Activated T-cell treated with anti-CD3 and anti-CD28 coated beads, Interleukin-2, amount 50 U/mL, for 72 hours (primary cell): ENCODE measurements at places on chromosomes 5 and 9. TPM values are rescaled to one million over a fixed set of nuclear protein-coding genes. Genes with fewer than 3 reads are reported as not detected.

The ARHGEF37 gene
- 1.6 TPM for total RNA-seq

The NADK2 gene
- 20.9 TPM for total RNA-seq

The NKD2 gene
- total RNA-seq = 18.7 TPM

The PTPN3 gene
- 5.4 TPM for total RNA-seq

The SLC6A19 gene
- not detected for total RNA-seq

The PCDHB11 gene
- not detected for total RNA-seq

The GRXCR2 gene
- total RNA-seq = not detected

DNA sequence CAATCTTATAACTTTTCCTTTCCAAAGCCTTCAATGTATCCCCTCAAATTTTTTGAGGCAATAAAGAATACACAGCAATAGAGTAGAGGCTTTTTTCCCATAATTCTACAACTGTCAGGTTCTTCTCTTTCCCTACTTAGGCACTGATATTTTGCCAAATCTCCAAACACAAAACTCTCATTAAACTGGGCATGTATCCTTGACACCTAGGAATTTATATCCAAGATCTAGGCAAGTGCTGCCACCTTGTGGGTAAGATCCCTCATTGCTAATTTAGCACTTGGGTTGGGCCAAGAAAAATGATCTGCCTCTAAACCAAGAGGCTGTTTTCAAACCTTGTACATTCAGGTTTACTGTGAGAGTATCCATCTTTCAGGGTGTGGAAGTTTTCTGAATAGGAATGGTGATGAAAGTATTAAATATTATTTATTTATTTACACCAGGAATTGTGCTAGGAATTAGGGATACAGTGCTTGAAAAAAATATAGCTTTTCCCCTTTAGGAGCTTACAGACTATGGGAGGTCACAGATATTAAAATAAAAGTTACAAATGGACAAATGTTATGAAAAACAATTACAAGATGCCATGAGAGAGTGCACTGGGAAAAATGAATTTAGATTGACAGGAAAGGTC, 17.6 kb downstream of the TSTD2 start:
- H3K27me3 ChIP-seq = no peaks in the 10 kb centered on the region
- peaks cover 16% of the 10 kb centered on the region for H3K4me1 ChIP-seq
- H3K36me3 ChIP-seq = peaks cover 6% of the 10 kb centered on the region
- peak; percentile 60 for DNase-seq
- no peak overlapping the region for H3K4me3 ChIP-seq

DNA sequence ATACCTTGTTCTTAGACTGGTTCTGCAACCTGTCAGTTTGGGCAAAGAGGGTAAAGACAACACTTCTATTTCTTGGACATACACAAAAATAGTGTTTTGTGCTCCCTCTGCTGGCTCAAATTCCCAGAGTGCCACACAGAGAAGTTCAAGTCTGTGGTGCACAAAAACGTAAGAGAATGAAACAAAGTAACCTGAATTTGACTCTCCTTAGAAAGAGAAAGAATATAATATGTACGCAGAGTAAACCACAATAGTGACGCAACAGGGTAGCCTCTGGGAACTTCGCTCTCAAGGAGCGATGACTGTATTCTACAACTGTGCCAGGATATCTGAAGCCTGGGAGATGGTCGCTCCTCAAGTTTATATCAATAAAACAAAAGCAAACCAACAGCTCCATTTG, 18.5 kb downstream of the DDX31 start:
- H3K27me3 ChIP-seq = no peaks in the 10 kb centered on the region
- peaks cover 6% of the 10 kb centered on the region for H3K36me3 ChIP-seq
- DNase-seq = no peak
- H3K4me1 ChIP-seq = peaks cover 8% of the 10 kb centered on the region

- no peaks in the 10 kb centered on the region for H3K27me3 ChIP-seq
- H3K36me3 ChIP-seq = no peaks in the 10 kb centered on the region
- DNase-seq = no peak
- H3K4me1 ChIP-seq = peaks cover 28% of the 10 kb centered on the region
- peak overlapping the region; percentile 57 for H3K27ac ChIP-seq
- no peak overlapping the region for H3K4me3 ChIP-seq
These were observed 24.6 kb upstream of the JADE2 start for GRCh38 chr5:134500699-134501430.

DNA sequence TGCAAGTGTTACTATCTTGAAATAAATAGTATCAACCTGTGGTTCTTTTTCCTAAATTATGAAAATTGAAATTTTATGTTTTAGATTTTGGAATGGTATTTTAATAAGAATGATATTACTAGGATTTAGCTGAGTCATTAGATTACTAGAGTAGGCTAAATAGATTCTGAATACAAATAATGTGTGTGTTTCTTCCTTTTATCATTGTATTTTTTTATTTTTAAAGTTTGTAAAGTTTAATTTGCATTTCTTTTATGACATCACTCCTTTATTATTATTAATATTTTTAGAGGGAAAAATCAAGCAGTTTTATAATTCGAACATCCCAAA, 8.0 kb upstream of the FAM120AOS start:
- peaks cover 91% of the 10 kb centered on the region for H3K4me1 ChIP-seq
- no peak for DNase-seq
- H3K4me3 ChIP-seq = no peak overlapping the region
- no peaks in the 10 kb centered on the region for H3K27me3 ChIP-seq
- no peak overlapping the region for H3K27ac ChIP-seq
- H3K36me3 ChIP-seq = peaks cover 12% of the 10 kb centered on the region

- H3K4me3 ChIP-seq = no peak overlapping the region
- no peaks in the 10 kb centered on the region for H3K27me3 ChIP-seq
- H3K36me3 ChIP-seq = no peaks in the 10 kb centered on the region
- H3K4me1 ChIP-seq = no peaks in the 10 kb centered on the region
- no peak overlapping the region for H3K27ac ChIP-seq
- no peak for DNase-seq
These were observed 189.9 kb downstream of the BNC2 start for GRCh38 chr9:16680541-16680940.

DNA sequence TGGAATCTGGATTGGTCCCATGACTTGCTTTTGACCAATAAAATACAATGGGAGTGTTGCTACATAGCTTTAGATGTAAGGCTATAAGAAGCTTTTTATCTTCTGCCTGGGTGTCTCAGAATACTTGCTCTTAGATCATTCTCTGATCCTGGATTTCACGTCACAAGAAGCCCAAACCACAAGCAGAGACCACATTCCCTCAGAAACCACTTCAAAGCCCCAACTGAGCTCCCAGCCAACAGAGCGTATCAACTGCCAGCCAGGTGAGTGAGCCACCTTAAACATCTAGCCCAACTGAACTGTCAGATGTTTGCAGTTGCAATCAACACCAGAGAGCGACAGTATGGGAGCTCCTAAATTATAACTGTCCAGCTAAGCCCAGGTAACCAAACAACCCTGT, 687.1 kb downstream of the TLE1 start:
- no peaks in the 10 kb centered on the region for H3K4me1 ChIP-seq
- no peak overlapping the region for H3K27ac ChIP-seq
- peak; percentile 20 for DNase-seq

DNA sequence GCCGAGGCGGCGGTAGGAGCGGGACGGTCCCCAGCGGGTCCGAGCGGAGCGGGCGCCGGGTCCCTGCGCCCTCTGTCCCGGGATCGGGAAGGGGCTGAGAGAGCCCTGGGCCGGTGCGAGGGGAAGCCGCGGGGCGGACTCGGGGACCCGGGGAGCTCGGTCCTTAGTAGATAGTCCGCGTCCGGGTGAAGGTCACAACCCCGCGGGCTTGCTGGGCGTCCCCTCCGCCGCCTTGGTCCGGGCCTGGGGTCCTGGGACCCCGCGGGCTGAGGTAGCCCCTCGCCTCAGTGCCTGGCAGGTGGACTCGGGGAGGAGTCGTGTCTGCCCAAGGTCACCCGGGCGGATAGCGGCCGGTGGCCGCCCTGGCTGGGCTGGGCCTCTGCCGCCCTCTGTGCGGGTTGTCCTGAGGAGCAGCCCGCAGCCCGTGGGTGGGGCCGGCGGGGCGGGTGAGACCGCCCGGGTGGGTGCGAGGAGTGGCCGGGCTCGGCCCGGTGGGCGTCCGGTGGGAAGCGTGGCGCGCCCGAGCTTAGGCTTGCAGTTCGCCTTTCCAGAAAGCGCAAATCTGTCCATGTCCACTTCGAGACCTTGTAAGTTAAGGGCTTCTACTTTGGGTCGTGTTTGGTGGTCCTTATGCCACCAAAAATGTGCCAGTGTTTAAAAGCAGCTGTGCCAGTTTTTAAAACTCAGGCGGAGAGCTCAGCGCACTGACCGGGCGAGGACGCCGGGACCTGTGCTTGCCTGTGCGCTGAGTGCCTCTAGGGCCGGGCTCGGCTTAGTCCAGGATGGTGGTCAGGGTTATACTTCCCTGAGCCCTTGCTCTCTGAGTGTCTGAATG, 554 bp downstream of the SDHA start:
- no peaks in the 10 kb centered on the region for H3K27me3 ChIP-seq
- peaks cover 78% of the 10 kb centered on the region for H3K4me1 ChIP-seq
- H3K36me3 ChIP-seq = peaks cover 5% of the 10 kb centered on the region
- H3K27ac ChIP-seq = peak overlapping the region; percentile 97

- DNase-seq = no peak
- no peaks in the 10 kb centered on the region for H3K27me3 ChIP-seq
- H3K36me3 ChIP-seq = no peaks in the 10 kb centered on the region
- no peak overlapping the region for H3K27ac ChIP-seq
These were observed 728.4 kb downstream of the MAT2B start for GRCh38 chr5:164233791-164234190.

- no peaks in the 10 kb centered on the region for H3K36me3 ChIP-seq
- no peak overlapping the region for H3K27ac ChIP-seq
- peaks cover 34% of the 10 kb centered on the region for H3K4me1 ChIP-seq
- no peak for DNase-seq
- H3K27me3 ChIP-seq = peaks cover 72% of the 10 kb centered on the region
These were observed 323.7 kb downstream of the ARRDC3 start for GRCh38 chr5:91059409-91059808.

DNA sequence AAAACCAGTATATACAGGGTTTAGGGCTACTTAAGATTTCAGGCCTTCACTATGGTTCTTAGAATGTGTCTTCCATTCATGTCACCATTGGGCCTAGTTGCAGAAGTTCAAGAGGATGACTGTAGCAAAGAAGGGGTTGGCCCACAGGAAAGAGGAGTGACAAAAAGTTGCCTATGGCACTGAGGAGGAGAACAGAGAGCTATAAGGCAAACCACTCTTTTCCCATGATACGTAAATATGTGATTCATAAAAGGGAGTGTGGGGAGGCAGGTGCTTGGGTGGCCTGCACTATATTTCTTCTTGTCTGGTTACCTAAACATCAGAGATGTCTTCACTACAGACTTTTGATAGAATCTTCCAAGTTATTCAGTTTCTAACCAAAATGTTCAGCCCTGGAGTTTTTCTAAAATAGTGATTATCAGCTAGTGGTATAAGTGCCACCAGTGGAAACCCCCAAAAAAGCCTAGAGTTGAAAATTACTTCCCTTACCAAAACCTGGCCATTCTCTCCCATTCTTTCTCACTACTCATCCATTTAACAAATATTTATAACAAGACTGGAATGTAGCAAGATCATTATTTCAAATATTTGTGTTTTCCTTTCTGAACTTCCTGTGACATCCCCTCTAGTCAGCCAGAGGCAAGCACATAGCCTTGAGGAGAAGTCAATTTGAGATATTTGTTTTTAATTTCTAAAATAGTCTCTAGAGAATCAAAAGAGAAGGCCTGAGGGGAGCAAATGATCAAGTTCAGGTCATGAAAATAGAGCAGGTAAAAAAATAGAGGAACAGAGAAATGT, 367.4 kb downstream of the EFNA5 start:
- no peak overlapping the region for H3K4me3 ChIP-seq
- no peak for DNase-seq
- H3K4me1 ChIP-seq = no peaks in the 10 kb centered on the region
- H3K36me3 ChIP-seq = no peaks in the 10 kb centered on the region
- no peak overlapping the region for H3K27ac ChIP-seq

GRCh38 chr5:35458824-35459207, 158.8 kb upstream of the SPEF2 start:
- peaks cover 2% of the 10 kb centered on the region for H3K36me3 ChIP-seq
- no peak for DNase-seq
- peaks cover 17% of the 10 kb centered on the region for H3K27me3 ChIP-seq
- H3K4me1 ChIP-seq = no peaks in the 10 kb centered on the region

DNA sequence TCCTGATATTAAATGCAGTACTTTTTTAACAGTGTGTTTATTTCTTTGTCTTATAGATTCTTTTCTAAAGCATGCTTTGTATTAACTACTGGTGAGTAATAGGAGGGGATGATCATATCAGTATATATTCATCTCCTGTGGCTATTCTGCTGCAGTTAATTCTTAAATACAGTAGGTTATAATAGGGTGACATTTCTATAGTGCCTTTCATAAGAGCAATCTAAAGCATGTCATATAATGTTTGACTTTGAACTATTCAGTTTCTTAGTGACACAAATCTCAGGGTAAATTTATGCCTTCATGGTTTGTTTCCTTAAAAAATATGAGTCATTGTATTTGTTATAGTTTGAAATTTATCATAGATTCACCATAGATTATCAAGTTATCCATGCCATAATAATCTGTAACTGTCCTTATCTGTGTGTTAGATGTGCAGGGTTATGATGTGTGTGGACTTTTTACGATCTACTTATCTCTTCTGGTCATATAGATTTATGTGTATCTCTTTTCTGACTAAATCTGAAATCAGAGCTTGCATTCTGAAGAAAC, 1019.5 kb downstream of the NR2F1-AS1 start:
- no peak for DNase-seq
- no peaks in the 10 kb centered on the region for H3K4me1 ChIP-seq
- no peaks in the 10 kb centered on the region for H3K27me3 ChIP-seq
- no peak overlapping the region for H3K4me3 ChIP-seq
- no peaks in the 10 kb centered on the region for H3K36me3 ChIP-seq
- H3K27ac ChIP-seq = no peak overlapping the region

- no peak overlapping the region for H3K4me3 ChIP-seq
- H3K4me1 ChIP-seq = no peaks in the 10 kb centered on the region
- H3K36me3 ChIP-seq = no peaks in the 10 kb centered on the region
- no peak overlapping the region for H3K27ac ChIP-seq
These were observed 34.8 kb upstream of the TMC1 start for GRCh38 chr9:72486594-72486955.

- H3K4me1 ChIP-seq = no peaks in the 10 kb centered on the region
- DNase-seq = no peak
- H3K27ac ChIP-seq = no peak overlapping the region
- H3K36me3 ChIP-seq = peaks cover 9% of the 10 kb centered on the region
These were observed 176.1 kb upstream of the ADAMTS19 start for GRCh38 chr5:129284010-129284409.

- peaks cover 47% of the 10 kb centered on the region for H3K4me1 ChIP-seq
- DNase-seq = no peak
- H3K27me3 ChIP-seq = no peaks in the 10 kb centered on the region
- peak overlapping the region; percentile 35 for H3K27ac ChIP-seq
- no peak overlapping the region for H3K4me3 ChIP-seq
These were observed 3.9 kb downstream of the EXOC3 start for GRCh38 chr5:446883-447263.
